ENCODE measurements at places on chromosomes 3 and 15.

DNA sequence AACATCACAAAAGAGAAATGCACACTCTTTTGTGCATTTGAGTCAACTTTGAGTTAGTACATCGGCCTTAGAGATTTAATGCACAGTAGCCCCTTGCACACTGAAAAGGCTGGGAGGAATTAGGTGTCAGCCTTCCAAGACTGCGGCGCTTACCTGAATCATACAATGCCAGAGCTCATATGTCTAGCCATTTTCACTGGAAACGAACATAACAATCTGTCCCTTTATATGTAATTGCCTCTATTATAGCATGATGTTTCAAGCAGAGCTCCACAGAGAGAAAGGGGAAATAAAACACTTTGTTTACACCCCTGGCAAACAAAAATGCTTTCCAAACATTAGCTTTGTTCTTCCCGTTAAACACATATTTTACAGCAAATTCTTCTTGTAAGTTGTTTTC is 315.7 kb upstream of the SLCO3A1 start:
- no peaks in the 10 kb centered on the region for H3K36me3 ChIP-seq
- no peaks in the 10 kb centered on the region for H3K27me3 ChIP-seq
- no peaks in the 10 kb centered on the region for H3K4me1 ChIP-seq
- no peak for DNase-seq
- no peak overlapping the region for H3K27ac ChIP-seq
- H3K4me3 ChIP-seq, result no peak overlapping the region

GRCh38 chr3:160134454-160134853 is 90.8 kb upstream of the C3orf80 start:
- H3K27ac ChIP-seq, result no peak overlapping the region
- DNase-seq, result no peak
- H3K27me3 ChIP-seq, result no peaks in the 10 kb centered on the region

DNA sequence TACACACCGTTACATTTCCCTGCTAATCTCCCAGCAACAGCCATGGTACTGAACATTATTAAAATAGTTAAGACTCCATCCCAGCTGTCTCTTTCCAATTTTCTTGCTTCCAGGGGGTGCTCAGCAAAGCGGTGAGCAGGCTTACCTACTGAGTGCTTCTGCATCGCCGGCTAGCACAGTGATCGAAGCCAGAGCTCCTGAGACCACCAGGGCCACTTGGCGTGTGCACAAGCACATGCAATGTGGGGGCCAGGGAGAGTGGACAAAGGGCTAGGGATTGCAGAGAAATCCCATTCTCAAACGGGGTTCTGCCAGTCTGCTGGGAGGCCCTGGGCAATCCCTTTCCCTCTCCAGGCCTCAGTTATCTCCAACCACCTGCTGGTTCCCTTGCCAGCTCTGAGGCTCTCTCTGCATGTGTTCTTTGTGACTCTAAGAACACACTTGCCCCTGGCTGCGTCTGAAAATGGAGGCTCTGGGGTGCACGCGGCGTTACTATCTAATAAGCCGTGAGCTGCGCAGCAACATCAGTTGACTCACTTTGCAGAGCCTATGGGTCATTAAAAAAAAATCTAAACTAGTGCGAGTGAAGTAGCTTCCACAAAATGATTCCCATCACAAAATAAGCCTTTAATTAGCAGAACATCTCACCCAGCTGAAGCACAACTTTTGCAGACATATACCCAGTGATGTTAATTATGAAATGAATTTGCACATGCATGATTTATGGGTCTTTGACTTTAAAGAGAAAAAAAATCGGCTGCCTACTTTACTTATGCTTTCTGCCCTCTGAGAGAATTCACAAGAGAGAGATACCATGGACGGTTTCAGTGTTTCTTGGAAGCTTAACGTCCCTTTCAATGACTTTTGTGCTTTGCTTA is 271.5 kb downstream of the TLE3 start:
- H3K4me1 ChIP-seq, result no peaks in the 10 kb centered on the region
- DNase-seq, result no peak
- H3K27me3 ChIP-seq, result no peaks in the 10 kb centered on the region

GRCh38 chr3:168612671-168613070 is 516.9 kb upstream of the GOLIM4 start:
- no peak for DNase-seq
- H3K4me3 ChIP-seq, result no peak overlapping the region
- H3K36me3 ChIP-seq, result no peaks in the 10 kb centered on the region
- H3K27ac ChIP-seq, result no peak overlapping the region
- H3K4me1 ChIP-seq, result no peaks in the 10 kb centered on the region
- H3K27me3 ChIP-seq, result no peaks in the 10 kb centered on the region

DNA sequence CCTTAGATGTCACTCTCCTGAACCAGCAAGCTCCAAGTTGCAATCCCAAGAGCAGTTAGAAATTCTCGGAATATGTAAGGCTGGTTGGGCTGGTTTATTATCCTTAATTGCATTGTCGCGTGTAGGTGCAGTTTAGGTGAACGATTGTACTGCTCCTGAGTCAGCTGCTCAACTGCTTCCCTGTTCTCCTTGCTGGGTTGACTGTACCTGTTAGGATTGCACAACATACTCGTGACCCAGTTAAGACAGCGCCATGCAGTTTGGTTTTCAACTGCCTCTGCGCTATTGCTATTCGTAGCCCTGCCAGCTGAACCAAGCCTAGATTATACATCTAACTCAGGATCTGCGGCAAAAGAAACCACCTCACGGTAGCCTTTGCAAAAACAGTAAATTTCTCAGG is 41.0 kb downstream of the BCL2L10 start:
- no peak overlapping the region for H3K27ac ChIP-seq
- no peak overlapping the region for H3K4me3 ChIP-seq
- H3K27me3 ChIP-seq, result no peaks in the 10 kb centered on the region
- peaks cover 7% of the 10 kb centered on the region for H3K4me1 ChIP-seq
- no peaks in the 10 kb centered on the region for H3K36me3 ChIP-seq

DNA sequence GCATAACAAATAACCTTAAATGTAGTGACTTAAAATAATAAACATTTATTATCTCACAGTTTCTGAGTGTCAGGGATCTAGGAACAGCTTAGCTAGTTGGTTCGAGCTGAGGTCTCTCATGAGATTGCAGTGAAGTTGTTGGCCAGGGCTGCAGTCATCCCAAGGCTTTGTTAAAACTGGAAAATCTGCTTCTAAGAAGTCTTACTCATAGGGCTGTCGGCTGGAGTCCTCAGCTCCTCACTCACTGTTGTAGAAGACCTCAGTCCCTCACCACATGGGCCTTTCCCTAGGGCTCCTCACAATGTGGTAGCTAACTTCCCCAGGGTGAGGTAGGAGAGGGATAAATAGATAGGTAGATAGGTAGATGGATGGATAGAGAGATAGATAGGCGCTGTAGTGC is 20.8 kb upstream of the SLC7A14 start:
- no peak for DNase-seq
- H3K4me1 ChIP-seq, result no peaks in the 10 kb centered on the region
- H3K36me3 ChIP-seq, result no peaks in the 10 kb centered on the region
- no peak overlapping the region for H3K4me3 ChIP-seq
- no peak overlapping the region for H3K27ac ChIP-seq
- H3K27me3 ChIP-seq, result no peaks in the 10 kb centered on the region

- no peak overlapping the region for H3K4me3 ChIP-seq
- no peak overlapping the region for H3K27ac ChIP-seq
- DNase-seq, result no peak
- peaks cover 23% of the 10 kb centered on the region for H3K36me3 ChIP-seq
- H3K4me1 ChIP-seq, result peaks cover 87% of the 10 kb centered on the region
- no peaks in the 10 kb centered on the region for H3K27me3 ChIP-seq
Measured at GRCh38 chr3:15305359-15305844, 27.0 kb downstream of the SH3BP5 start.

DNA sequence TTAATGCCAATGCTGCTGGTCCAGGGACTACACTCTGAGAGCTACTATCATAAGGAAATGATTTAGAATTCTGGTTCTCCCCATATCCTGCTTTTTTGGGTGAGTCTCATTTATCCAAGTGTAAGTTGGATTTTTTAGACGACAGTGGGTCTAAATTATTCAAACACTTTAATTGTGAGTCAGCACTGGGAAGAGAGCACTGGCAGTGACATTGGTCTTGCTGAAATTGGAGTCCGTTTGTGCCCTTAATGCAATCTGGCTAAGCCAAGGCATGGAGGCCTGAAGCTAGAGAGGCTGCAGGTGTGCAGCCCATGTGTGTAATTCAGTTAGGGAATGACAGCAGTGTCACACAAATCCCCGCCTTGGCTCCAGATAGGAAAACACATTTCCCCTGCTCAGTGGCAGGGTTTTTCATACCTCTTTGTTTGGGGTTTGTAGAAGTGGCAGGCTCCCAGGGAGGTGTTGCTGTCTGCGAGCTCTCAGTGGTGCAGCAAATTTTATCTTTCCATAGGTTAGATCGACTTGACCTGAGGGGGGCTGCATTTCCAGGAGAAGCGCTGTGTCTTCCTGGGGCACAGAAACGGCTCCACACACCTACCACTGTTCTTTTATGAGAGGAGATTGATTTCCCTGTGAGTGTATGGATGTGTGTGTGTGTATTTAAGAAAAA is 197.7 kb downstream of the CD47 start:
- no peak overlapping the region for H3K4me3 ChIP-seq
- H3K27ac ChIP-seq, result no peak overlapping the region
- H3K27me3 ChIP-seq, result peaks cover 12% of the 10 kb centered on the region
- H3K36me3 ChIP-seq, result no peaks in the 10 kb centered on the region
- no peaks in the 10 kb centered on the region for H3K4me1 ChIP-seq

DNA sequence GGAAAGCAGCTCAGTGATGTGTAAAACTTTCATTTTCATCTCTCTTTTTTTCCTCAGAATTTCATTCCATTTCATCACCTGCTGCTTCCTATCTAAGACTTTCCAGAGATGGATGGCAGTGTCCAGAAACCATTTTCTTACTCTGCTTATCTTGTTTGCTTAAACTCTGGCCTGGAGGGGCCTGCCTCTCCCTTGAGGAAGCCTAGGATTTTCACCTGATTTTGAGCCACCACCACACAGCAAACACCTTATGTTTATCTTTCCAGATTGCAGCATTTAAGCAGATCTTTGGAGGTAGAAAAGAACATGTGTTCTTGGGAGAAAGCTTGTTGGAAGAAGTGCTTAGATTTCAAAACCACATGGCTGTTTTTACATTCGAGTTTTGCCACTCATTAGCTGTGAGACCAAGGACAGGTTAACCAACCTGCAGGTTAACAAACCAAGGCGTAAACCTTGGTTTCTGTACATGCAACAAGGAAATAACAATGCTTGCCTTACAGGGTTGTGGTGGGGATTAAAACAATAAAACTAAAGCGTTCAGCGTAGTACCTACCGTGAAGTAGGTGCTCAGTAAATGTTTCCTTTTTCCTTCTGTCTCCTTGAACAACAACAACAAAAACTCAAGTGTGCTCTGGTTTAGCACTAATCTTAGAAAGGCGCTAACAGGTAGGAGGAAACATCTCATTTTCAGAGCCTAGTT is 120.3 kb downstream of the CLSTN2 start:
- H3K4me3 ChIP-seq, result no peak overlapping the region
- H3K27me3 ChIP-seq, result no peaks in the 10 kb centered on the region
- H3K4me1 ChIP-seq, result no peaks in the 10 kb centered on the region
- H3K27ac ChIP-seq, result no peak overlapping the region
- DNase-seq, result no peak
- H3K36me3 ChIP-seq, result no peaks in the 10 kb centered on the region

DNA sequence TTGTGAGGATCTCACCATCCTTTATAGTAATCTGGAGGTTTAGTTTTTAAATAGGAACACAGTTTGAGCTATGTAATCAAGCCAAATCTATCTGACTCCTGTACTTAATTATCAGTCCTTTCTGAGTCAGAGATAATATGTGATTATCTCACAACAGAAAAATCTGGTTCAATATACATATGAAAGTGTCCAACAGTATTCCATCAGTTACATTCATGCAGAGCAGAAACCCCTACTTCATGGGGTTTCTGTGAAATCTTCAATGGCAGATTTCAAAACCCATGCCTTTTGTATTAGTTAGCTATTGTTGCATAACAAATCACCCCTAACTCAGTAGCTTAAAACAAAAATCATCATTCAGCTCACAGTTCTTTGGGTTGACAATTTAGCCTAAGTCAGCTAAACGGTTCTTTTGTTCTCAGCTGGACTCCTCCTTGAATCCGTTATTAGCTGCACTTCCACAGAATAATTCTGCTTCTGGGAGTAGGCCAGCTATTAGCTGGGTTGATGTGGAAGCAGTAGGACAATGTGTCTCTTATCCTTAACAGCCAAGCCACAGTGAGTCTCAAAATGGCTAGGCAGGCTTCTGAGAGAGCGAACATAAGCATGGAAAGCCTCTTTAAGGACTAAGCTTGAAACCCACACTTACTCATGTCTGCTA is 42.9 kb upstream of the ARPP21 start:
- no peak for DNase-seq
- H3K4me1 ChIP-seq, result no peaks in the 10 kb centered on the region
- no peaks in the 10 kb centered on the region for H3K27me3 ChIP-seq
- H3K4me3 ChIP-seq, result no peak overlapping the region
- no peaks in the 10 kb centered on the region for H3K36me3 ChIP-seq
- no peak overlapping the region for H3K27ac ChIP-seq

DNA sequence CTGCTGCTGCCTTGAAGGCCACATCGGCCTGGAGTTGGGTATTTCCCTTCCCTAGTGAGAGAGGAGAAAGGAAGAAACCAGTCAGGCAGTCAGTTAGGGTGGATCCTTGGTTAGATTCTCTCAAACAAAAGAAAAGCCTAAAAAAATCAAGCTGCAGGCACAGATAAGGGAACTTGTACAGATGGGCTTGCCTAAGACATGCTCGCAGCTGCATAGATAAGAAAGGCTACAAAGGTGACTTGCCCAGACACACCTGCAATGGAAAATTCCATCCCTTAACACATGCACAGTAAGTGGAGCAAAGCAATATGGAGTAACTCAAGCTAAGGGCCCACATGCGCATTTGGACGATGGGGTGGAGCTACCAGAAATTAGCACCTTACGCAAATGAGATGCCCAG is 199.7 kb upstream of the ARPP21 start:
- H3K27ac ChIP-seq, result no peak overlapping the region
- no peaks in the 10 kb centered on the region for H3K27me3 ChIP-seq
- no peak overlapping the region for H3K4me3 ChIP-seq
- no peaks in the 10 kb centered on the region for H3K4me1 ChIP-seq
- no peaks in the 10 kb centered on the region for H3K36me3 ChIP-seq

GRCh38 chr15:96849271-96849900 is 518.9 kb downstream of the NR2F2 start:
- H3K4me3 ChIP-seq, result no peak overlapping the region
- no peak overlapping the region for H3K27ac ChIP-seq
- no peaks in the 10 kb centered on the region for H3K36me3 ChIP-seq
- no peak for DNase-seq

DNA sequence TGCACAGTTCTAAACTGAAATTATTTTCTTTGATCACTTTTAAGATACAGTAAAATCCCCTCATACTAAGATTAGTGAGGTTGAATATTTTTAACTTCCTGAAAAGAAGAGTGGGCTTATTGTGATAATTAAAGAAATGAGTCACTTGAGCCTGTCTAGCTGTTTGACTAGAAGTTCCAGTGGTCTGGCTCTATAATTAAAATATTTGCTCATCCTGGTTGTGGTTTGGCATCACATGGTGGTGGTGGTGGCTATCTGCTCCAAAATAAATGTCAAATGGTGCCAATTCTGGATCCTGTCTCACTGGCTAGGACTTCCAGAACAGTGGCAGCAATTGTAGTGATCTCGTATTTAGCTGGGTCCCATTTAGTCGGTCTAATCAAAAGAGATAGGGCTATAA is 8.6 kb upstream of the TEX9 start:
- H3K27ac ChIP-seq, result no peak overlapping the region
- DNase-seq, result no peak

GRCh38 chr15:22933641-22934061 is 46.5 kb downstream of the CYFIP1 start:
- no peak overlapping the region for H3K4me3 ChIP-seq
- DNase-seq, result no peak
- no peaks in the 10 kb centered on the region for H3K27me3 ChIP-seq

GRCh38 chr15:23670970-23671369 is 16.1 kb downstream of the NDN start:
- no peak overlapping the region for H3K4me3 ChIP-seq
- H3K27ac ChIP-seq, result no peak overlapping the region
- H3K27me3 ChIP-seq, result no peaks in the 10 kb centered on the region

All from CD4-positive, alpha-beta memory T cell (primary cell).